Naive thymus-derived CD4-positive, alpha-beta T cell (primary cell): ENCODE measurements at places on chromosomes 3 and 15. TPM values are rescaled to one million over a fixed set of nuclear protein-coding genes. Genes with fewer than 3 reads are reported as not detected.

The CDCP1 gene
- 0.81 TPM for total RNA-seq

The LNP1 gene
- 2.4 TPM for total RNA-seq

GRCh38 chr3:61724183-61724582 lies 162.8 kb downstream of the PTPRG start:
- DNase-seq = no peak

GRCh38 chr15:73746883-73747282 lies 6.3 kb downstream of the INSYN1 start:
- DNase-seq = no peak

GRCh38 chr15:33737687-33738601 lies 230.4 kb upstream of the CHRM5 start:
- DNase-seq = peak; percentile 23

GRCh38 chr3:13217736-13218540 lies 144.7 kb upstream of the IQSEC1 start:
- DNase-seq = no peak

GRCh38 chr15:49674370-49674769 lies 53.5 kb downstream of the DTWD1 start:
- DNase-seq = no peak

The FBXL2 gene
- total RNA-seq = not detected
